ENCODE measurements at places on chromosomes 3 and 15.

GRCh38 chr3:146035366-146035765 is 125.6 kb downstream of the PLOD2 start:
- DNase-seq: no peak

- DNase-seq: no peak
These were observed 57.7 kb downstream of the MESD start for GRCh38 chr15:80931721-80932512.

DNA sequence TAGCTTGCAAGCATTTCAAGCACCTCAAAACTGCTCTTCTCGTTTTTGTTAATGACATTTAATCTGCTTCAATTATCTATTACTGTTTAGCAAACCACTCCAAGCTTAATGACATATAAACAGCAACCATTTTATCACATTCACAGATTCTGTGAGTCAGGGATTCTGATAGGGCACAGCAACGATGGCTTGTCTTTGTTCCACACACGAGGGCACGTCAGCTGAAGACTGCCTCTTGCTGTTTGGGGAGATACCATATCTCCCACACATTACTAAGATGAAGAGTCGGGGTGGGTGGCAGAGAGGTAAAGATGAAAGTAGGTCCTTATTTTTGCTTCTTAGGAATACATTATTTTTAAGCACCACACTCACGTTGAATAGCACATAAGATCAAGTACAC is 19.3 kb downstream of the CPOX start:
- DNase-seq: peak; percentile 1

DNA sequence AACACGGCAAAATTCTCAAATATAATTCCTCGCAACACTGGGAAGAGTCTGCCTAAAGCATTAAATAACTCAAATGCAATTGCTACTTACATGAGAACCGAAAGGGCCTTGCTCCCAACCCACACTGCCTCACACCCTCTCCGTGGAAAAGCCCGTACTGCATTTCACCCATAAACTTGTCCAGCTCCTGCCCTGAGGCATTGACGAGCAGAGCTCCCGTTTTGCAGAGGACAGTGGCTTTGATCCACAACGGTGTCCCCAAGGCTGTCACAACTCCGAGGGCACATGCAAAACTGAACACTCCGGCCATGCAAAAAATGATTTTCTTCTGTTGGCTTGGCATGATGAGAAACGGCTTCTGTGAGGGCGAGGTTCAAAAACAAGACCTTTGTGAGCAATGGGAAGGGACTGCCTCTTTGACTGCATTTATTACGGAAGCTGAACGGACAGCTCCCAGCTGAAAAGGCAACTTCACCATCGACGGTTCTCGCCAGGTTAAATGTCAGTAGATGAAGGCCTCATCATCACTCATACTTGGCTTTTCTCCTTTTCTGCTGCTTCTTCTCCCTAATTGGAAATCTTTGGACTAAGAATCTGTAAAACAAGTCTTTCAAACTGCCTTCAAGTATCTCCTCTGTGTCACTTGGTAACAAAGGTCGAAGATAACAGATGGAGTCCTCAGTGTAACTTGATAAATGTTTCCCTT is at the start of gene CLRN1:
Gene CLRN1, minus strand, starts transcription at position 362 of the 706 bp plus-strand sequence. Its CDS starts 19 bp downstream, at position 343.
- DNase-seq: no peak

DNA sequence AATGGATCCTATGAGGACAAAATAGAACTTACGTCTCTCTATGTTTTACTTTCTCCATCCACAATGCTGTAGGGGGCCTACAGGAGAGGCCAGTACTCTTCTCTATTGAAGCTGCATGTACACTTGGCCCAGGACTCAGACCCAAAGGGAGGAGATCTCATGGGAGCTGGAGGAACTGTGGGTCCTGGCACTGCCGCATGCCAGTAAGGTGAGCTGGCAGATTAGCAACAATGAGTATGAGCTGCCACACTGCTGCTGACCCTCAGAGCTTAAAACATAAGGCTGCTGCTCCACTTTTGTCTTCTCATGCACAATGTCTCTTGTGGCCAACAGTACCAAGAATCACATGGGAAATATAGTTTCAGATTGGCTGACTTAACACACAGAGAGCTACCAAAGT is 57.8 kb upstream of the TBC1D5 start:
- DNase-seq: no peak

DNA sequence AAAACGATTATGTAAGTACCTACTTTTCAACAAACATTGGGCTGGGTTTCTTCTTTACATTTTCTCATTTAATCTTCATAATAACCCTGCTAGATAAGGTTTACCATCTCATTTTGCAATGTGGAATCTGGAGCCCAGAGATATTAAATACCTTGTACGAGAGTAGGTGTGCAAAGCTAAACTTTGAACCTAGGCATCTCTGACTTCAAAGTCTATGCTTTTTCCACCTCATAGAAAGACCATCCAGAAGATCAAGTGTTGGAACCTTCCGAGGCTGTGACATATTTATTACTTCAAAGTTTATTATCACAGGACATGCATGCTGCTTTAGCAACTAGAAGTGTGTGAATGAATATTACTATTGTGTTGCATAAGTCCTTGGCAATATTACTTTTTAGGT is 497.2 kb upstream of the TPRG1 start:
- no peak for DNase-seq

GRCh38 chr3:195508185-195508584 is 34.9 kb downstream of the PPP1R2 start:
- no peak for DNase-seq

DNA sequence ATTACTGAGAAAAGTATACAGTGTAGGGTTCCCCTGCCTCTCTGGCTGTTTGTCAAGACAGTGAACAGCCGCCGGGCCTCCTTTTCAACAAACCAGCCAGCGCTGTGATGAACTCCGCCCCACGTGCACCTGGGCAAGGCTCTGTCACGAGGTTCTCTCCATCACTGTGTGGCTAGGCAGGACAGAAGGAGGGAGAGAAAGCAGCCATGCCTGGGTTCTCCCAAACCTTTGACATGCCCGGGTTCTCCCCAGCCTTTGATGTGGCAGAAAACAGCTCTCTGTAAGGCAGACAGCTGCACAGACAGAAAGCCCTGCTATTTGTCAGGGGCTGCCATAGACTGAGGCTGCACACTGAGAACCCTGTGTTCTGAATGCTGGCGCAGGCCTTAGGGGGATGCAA is 101.4 kb upstream of the TRPM1 start:
- DNase-seq: no peak

- DNase-seq: no peak
These were observed 214.5 kb upstream of the HES1 start for GRCh38 chr3:193921465-193921864.

DNA sequence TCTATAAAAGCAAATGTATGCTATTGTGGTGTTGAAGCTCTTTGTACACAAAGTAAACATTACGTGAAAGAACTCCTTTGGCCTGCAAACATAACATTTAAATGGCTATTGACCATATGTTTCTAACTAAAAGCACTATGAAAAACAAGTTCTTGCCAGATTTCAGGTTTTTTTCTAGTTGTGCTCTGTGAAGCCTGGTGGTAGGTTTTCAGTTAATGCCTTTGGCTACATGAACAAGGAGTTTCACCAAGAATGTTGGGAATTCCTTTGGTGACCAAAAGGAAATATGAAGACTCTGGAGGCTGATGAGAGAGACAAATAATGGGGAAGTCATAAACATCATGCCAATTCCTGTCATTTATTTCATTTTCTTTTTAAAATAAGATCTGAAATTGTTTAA is 66.0 kb downstream of the RBMS3 start:
- DNase-seq: no peak

DNA sequence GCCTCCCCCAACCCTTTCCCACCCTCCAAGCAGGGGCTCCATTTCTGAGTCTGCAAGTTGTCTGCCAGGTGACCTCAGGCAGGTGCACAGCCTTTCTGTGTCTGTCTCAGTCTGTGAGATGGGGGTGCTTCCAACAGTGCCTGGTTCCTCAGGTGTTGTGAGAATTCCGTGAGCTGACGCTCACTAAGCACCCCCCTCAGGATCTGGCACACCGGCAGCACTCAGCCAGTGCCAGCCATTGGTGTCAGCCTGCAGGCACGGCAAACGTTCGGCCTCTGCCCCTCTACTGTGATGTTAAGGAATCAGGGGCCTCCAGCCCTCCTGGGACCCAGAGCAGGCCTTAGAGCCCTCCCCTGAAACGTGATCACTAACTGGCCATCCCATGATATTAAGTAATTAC is 2.4 kb downstream of the KLF15 start:
- no peak for DNase-seq

- DNase-seq: peak; percentile 20
These were observed 372.3 kb upstream of the IL12A start for GRCh38 chr3:159616234-159616825.

DNA sequence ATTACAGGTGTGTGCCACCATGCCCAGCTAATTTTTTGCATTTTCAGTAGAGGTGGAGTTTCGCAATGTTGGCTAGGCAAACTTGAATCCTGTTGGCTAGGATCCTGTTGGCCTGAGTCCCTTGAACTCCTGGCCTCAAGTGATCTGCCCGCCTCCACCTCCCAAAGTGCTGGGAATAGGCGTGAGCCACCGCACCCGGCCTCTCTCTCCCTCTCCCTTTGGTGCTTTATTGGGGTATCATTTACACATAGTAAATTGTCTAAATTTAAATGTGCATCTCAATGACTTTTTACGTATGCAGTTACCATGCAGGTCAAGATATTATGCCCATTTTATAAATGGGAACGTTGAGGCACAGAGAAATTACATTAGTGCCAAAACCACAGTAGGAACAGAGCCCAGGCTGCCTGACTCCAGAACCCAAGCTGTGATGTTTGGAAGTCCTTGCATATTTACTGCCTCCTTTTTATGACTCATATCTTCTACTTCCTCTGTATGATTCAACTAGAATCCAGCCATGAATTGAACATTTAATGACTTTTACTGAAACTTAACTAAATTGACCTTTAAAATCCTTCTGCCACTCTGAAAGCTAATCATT is 34.0 kb upstream of the RPP14 start:
- no peak for DNase-seq

DNA sequence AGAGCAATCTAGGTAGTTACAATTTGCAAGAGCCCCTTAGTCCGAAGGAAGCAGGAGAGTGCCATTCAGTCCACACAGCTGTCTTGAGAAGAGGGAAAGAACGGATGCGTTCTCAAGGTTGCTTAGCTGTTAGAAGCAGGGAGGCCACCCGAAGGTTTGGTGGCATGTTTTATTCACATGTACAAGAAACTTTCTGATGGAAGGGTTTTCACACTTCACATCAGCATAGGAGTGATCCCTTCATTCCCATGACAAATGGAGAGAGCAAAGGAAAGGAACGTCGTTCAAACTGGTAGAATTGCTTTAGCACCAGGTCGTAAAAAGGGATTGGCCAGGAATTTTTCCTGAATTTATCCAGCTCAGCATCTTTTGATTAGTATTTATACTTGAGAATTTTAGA is 53.5 kb downstream of the TRIM71 start:
- no peak for DNase-seq

DNA sequence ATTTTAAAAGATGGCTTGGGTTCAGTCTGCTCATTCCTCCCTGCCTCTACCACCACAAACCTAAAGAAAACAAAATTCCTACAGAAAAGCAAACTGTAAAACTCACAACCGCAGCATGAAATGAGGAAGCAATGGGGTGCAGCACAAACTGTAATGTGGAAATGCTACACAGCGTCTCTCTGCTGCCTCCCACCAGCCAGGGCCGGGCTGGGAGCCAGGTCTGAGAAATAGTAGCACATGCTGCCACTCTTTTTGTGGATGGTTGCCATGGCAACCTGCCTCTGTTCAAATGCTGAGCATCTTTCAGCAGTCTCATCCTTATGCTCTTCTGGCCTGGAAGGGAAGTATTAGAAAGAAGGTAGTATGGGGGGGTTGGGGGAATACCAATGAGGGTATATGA is 55.4 kb downstream of the EOMES start:
- DNase-seq: peak; percentile 54

- DNase-seq: no peak
These were observed 3.8 kb downstream of the NRROS start for GRCh38 chr3:196643201-196643749.

Measured in COR-L47 (cell line).